ENCODE measurements at places on chromosomes 11 and 22.
A peak's percentile ranks its signal among the peaks of the same experiment; 100 is the strongest.

DNA sequence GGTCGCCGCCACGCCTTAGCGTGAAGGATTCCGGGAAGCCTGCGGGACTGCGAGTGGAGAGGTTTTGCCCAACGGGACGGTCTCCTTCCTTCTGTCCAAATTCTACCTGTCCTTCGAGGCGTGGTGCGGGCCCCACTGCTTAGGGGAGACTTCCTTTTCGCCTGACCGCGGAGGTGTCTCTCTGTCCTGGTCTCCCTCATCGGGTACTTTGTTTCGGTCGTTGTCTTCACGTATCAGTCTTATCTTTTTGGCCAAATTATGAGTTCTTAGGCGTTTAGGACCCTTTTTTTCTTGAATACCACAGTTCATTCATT lies 388 bp downstream of the HINFP start:
- H3K27me3 ChIP-seq, result no peaks in the 10 kb centered on the region
- H3K36me3 ChIP-seq, result peaks cover 5% of the 10 kb centered on the region
- peak overlapping the region; percentile 87 for H3K4me3 ChIP-seq
- H3K4me1 ChIP-seq, result peaks cover 12% of the 10 kb centered on the region
- peak overlapping the region; percentile 94 for H3K27ac ChIP-seq
- DNase-seq, result no peak

DNA sequence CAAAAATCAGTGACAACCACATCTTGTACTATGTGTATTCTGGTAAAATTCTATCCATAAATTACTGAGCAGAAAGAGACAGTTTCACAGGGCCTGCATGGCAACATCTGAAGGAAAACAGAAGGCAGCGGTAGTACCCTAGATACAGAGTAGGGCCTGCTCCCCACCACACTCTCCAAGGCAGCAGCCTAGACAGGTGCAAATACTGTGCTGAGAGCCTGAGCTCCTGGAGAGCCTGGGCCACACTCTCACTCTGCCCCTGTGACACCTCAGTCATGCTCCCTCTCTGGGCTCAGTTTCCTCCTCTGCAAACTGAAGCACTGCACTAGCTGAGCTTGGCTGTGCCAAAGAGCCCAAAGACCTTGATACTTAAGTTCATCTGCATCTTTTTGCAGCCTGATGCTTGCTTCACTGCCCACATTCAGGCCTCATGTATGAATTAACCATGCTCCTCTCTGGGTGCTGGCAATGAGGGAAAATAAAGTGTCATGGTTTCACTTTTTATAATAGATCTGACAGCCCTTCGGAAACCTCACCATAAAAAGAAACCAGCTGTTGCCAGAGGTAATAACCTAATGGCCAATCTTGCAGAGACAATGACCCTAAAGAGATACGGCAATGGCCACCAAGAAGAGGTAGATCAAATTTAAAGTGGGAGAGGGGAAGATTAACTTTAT lies 104.7 kb downstream of the PLEKHA7 start:
- DNase-seq, result no peak
- no peaks in the 10 kb centered on the region for H3K27me3 ChIP-seq
- H3K27ac ChIP-seq, result no peak overlapping the region
- H3K36me3 ChIP-seq, result no peaks in the 10 kb centered on the region

DNA sequence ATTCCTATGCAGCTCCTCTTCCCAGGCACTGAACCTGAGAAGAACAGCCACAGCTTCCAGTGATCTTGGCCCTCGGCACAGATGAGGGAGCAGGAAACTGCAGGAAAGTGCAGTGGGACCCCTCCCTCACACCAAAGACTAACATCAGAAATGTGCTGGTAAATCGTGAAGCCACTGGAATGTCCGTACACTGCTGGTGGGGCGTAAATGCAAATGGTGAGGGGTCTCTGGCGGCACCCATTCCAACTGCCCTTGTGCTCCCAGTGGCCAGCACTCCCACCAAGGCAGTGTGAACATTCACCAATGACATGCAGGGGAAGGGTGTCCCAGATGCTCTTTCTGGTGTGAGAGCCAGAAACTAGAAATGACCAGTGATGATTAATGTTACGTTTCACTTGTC lies 574.0 kb downstream of the BRD1 start:
- no peak for DNase-seq
- no peak overlapping the region for H3K4me3 ChIP-seq
- no peaks in the 10 kb centered on the region for H3K36me3 ChIP-seq
- no peak overlapping the region for H3K27ac ChIP-seq
- peaks cover 2% of the 10 kb centered on the region for H3K27me3 ChIP-seq

DNA sequence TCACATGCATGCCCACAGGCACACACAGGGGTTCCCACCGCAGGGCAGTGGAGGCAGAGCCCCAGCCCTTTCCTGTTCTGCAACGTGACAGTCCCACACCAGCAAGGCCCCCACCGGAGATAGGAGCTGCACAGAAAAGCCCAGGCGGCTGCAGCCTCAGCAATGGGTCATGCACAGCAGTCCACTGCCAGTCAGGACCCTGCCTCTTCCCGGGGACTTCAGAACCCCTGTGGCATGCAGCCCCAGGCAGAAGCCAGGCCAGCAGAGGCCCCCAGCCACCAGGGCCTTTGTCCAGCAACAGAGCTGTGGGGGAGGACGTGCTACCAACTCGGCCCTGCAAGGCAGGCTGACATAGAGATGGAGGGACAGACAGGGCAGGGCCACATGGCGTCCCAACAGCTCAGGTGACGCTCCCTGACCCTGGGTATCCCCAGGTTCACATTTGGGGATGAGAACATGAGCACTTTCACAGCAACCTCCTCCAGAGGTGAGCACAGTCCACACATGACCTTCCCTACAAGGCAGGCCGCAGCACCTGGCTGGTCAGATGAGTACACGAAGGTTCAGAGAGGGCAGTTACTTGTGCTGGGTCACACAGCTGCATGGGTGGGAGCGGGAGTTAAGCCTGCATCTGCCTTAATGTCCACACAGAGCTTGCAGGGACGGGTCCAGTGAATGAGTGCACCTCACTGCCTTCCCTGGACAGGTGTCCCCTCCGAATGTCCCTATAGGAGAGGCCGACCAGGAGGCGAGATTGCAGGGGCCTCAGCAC lies 87.3 kb downstream of the CELSR1 start:
- H3K27ac ChIP-seq, result no peak overlapping the region
- H3K36me3 ChIP-seq, result no peaks in the 10 kb centered on the region
- DNase-seq, result no peak
- no peak overlapping the region for H3K4me3 ChIP-seq

- no peaks in the 10 kb centered on the region for H3K36me3 ChIP-seq
- no peak for DNase-seq
- no peaks in the 10 kb centered on the region for H3K27me3 ChIP-seq
- H3K4me1 ChIP-seq, result no peaks in the 10 kb centered on the region
Measured at GRCh38 chr22:27195094-27195493, 537.7 kb downstream of the MIAT start.
